Activated T-helper 2 cell treated with anti-CD3 and anti-CD28 coated beads, Interferon-gamma antibody, Interleukin-2, Interleukin-4, amounts not matched to agents 10 μg/mL and 5 μg/mL and 100 μg/mL, durations not matched to agents 14 hours and 24 hours and 36 hours (primary cell): ENCODE measurements at places on chromosomes 5 and 9.

GRCh38 chr5:181189363-181189961, 15.5 kb downstream of the TRIM7 start:
- peak; percentile 60 for DNase-seq

- DNase-seq = no peak
Observed at GRCh38 chr5:2582106-2582505, 169.4 kb downstream of the IRX2 start.

GRCh38 chr9:113876151-113876992, at the start of gene ZNF618:
Gene ZNF618, plus strand, starts transcription at chr9:113876309. Its CDS starts 72 bp downstream, at chr9:113876381.
- no peak for DNase-seq

DNA sequence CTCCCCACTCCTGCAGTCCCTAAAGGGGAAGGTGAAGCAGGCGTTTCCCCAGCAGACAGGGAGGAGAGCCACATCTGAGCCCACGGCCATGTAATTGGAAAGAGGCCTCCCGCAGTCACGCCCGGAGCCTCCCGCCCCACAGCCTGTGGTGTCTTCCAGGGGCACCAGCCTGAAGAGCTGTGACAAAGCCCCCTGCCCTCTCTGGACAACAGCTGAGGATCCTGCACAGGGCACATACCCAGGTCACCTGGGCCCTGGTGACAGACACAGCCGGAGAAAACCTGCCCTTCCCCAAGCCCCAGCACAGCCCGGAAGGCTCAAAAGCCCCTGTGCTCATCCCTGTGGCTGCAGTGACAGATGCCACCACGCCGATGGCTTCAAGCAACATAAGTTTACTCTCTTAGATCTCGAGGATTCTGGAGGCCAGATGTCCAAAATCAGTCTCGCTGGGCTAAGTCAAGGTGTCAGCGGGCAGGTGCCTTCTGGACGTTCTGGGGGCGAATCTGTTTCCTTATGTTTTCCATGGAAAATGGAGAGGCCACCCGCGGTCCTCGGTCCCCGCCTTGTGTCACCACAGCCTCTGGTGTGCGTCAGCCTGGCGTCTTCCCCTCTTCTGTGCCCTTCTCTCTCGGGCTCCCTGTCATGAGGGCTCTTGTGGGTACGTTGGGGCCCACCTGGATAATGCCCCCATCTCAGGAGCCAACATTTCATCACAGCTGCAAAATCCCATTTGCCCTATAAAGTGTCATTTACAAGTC, 71.5 kb downstream of the PSMB7 start:
- no peak for DNase-seq

DNA sequence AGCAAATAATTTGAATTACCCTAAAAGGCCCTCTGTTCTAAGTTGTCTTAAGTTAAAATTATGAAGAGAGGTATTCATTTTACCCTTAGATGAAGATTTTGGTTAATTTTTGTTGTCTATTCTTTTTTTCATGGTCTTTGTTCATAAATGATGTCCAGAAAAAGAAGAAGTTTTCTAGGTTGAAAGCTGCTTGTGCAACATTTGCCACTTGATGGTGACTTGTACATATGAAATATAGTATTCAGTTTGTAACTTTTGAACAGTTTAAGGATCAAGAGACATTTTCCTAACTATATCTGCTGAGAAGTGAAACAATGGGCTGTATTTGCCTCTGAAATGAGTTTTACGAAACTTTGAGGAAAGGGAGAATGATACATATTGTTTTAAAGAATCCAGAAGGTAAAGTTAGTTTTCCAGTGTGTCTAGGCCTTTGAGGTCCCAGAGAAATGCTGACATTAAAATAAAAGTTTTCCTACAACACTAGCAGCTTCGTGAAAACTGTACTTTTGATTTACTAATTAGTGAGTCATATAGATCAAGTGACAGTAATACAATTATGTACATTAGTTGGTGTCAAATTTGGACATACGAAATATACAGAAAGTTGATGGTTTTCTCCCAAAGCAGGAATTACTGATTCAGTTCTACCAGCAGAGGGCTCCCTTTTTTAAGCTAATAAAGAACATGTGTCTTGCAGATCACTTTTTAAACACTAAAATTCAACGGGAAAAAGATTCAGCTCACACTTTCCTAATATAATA, 70.5 kb downstream of the PIK3R1 start:
- DNase-seq = no peak

- DNase-seq = no peak
Observed at GRCh38 chr5:161676103-161676502, 9.4 kb upstream of the GABRA6 start.

DNA sequence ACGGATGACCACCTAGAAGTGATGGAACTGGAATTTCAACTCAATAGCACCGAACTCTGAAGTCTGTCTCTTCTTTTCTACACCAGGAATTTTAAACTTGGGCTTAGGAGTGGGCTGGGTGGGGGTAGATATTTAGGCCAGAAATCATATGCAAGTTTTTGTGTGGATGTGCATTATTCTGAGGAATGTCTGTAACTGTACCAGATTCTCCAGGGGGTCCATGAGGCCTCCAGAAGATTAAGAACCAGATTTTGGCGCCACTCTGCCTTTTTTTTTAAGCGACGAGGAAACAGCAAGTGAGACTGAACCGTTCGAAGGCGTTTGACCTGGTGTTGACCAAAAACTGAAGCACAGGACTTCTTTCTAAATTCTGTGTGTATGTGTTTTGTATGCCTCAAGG, 88.8 kb upstream of the TTC23L start:
- DNase-seq = no peak

GRCh38 chr9:89534515-89535287, 36.8 kb upstream of the SEMA4D start:
- no peak for DNase-seq

DNA sequence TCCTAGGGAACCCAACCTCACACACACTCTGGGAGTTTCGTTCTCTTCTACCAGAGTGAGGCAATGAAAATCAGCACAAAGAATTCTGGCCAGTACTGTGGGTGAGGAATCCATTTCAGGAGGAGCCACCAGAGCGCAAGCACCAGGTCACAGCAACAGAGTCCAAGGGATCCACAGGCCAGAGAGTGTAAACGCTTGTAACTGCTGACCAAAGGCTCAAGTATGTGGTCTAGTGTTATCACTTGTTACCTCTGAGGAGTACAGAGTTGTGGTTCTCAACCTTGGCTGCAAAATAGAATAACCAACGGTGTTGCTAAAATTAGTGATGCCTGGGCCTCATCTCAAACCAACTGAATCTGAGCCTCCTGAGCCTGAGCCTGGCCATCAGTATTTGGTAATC, 152.5 kb upstream of the ZNF366 start:
- DNase-seq = no peak
